NCI-H187 treated with DMSO at 0.1 percent for 48 hours (cell line): ENCODE measurements at places on chromosomes 11 and 22.

DNA sequence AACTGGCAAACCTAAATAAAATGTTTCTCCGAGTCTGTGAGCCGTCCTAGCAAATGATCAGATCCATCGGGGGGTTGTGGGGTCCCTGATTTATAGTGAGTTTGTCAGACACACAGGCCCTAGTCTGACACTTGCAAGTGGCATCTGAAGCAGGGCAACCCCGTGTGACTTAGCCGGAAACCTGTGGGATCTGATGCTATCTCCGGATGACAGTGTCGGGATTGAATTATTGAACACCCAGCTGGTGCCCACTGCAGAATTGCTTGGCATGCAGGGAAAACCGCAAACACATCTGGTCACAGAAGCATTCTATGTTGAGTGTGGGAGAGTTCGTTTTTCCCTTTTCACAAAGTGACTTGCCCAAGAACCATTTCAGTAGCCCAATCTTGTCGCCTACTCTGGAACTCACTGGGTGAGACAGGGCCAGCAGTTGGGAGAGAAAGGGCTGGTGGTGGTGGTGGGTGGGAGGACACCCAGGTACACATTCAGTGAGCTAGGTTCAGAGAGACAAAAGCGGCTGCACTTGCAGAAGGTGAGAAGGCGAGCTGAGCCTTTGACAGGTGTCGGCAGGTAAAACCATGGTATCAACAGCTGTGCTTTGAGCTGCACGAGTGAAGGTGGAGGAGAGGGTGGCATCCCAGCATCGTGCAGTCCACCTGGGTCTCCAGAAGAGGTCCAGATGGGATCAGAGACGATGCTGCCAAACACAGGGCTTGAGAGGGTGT, 33.7 kb upstream of the B3GAT1 start:
- no peak for DNase-seq

- peak; percentile 48 for DNase-seq
Observed at GRCh38 chr11:63610604-63611394, 3.4 kb downstream of the PLAAT3 start.

DNA sequence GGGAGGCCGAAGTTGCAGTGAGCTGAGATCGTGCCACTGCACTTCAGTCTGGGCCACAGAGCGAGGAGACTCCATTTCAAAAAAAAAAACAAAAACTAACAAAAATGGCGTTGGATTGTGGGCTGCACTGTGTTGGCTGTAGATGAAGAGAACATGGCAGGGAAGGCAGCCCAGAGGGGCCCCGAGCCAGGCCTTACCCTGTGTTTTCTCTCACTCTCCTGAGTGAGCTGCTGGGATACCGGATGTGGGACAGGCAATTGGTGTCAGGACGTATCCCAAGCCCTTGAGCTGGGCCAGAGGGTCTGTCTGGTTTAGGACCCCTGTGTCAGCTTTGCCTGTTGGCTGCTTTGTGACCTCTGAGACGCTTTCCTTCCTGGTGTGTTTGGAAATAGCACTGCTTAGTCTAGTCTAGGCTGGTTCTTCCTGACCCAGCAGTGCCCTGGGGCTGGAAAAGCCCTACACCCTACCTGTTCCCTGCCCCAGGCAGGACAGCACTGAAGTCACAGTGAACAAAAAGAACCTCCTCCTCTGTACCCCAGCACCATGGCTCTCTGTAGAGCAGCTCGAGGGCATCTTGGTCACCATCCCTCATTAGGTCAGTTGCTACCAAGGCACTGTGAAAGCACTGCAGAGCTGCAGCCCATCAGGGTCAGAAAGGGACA, 17.8 kb downstream of the CHADL start:
- DNase-seq: no peak

DNA sequence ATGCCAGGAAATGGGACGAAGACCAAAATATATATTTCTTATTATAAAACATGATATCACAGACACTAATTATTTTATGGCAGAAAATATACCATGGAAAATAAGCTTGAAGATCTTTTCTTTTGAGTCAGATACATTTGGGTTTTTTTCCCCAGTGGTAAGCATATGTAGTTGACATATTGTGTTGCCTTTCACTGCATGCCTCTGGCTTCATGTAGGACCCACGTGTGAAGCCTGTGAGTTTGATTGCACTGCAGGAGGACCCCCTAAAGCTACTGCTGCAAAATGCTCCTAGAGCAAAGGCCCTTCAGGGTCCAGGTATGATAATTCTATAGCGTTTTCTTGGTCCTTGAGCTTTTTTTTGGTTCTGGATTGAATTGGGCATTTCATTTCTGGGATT, 190.7 kb upstream of the KIRREL3 start:
- no peak for DNase-seq

GRCh38 chr11:67268962-67269268, 2.6 kb downstream of the GRK2 start:
- DNase-seq: no peak

- DNase-seq: no peak
Observed at GRCh38 chr11:57324154-57324885, 432 bp downstream of the TNKS1BP1 start.

DNA sequence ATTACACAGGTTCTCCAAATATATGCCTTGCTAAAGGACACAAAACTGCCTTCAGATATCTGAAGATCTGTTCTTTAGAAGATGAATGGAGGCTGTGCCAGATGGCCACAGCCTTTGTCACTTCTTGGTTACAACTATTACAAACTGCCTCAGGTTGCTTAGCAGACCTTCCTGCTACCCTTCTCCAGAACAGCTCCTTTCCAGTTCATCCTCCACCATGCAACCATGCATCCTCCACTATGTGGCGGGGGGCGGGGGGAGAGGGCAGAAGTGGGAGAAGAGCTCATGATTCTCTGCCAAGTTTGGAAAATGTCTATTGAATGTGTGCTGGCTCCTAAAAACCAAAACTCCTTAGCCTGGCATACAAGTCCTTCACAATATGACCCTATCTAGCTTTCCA, 267.5 kb downstream of the TTC28 start:
- DNase-seq: no peak

DNA sequence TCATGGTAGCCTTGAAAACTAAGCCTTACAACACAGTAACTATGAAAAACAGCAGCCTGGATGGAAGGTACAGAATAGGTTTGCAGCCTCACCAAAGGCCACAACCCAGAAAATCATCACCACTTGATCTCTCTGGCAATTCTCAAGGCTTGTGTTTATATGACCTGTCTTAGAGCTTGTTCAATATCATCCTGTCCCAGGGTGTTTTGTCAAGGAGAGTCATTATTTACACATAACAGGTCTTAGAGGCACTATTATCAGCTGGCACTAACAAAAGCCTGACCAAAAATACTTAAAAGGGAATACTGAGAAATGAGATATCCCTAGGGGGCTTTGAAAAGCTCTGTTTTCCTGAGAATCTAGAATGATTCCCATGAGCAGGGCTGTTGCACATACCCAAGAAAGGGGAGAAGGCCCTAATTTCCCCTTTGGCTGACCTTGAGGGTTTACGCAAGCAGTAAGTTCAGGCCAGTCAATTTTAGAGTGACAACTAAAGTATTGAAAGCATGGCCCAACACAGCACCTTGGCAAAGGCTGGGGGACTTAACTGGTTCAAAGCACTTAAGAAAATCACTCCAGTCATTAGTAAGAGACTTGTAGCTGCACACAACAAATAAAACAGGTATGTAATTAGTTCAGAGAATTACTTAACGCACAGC, 7.9 kb downstream of the SC5D start:
- no peak for DNase-seq
